LNCaP clone FGC (cell line): ENCODE measurements at places on chromosomes 1 and 21.

- no peak for DNase-seq
Measured at GRCh38 chr1:65505547-65506300, 85.3 kb downstream of the LEPR start.

GRCh38 chr1:208728815-208729214, 484.6 kb upstream of the PLXNA2 start:
- no peak for DNase-seq

DNA sequence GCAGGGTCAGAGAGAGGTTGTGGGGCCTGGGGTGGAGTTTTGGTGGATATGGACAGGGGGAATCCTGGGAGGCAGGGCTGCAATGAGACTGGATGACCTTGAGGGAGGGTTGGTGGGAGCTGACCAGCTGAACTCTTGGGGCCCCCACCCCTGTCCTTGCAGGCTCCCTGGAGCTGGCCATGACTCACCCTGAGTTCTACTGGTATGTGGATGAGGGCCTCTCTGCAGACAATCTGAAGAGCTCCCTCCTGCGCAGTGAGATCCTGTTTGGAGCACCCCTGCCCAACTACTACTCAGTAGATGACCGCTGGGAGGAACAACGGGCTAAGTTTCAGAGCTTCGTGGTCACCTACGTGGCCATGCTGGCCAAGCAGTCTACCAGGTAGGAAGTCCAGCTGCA, 23.6 kb downstream of the DISP3 start:
- no peak for DNase-seq

DNA sequence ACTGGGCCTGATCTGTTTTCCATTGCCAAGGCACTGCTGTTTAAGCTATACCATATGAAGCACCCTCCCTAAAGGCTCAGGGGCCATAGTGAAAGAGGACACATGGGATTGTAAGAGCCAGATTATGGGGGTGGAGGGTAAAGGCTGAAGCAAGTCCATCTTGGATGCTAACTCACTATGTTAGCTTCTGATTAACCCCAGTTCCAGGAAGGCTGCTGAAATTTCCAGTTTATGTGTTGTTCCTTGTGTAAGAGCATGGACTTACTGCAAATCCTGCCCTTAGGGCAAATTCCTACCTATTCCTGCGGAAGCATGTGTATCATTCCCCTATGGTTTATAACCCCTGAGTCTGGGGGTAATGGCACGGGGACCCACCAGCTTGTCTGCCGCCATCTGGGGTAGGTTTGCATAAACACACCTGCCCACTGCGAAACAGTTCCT, 91.8 kb upstream of the SERBP1 start:
- DNase-seq = no peak
